ENCODE measurements at places on chromosomes 3 and 15.

- no peak for DNase-seq
These were observed 39.6 kb upstream of the TRAK1 start for GRCh38 chr3:42051384-42052131.

DNA sequence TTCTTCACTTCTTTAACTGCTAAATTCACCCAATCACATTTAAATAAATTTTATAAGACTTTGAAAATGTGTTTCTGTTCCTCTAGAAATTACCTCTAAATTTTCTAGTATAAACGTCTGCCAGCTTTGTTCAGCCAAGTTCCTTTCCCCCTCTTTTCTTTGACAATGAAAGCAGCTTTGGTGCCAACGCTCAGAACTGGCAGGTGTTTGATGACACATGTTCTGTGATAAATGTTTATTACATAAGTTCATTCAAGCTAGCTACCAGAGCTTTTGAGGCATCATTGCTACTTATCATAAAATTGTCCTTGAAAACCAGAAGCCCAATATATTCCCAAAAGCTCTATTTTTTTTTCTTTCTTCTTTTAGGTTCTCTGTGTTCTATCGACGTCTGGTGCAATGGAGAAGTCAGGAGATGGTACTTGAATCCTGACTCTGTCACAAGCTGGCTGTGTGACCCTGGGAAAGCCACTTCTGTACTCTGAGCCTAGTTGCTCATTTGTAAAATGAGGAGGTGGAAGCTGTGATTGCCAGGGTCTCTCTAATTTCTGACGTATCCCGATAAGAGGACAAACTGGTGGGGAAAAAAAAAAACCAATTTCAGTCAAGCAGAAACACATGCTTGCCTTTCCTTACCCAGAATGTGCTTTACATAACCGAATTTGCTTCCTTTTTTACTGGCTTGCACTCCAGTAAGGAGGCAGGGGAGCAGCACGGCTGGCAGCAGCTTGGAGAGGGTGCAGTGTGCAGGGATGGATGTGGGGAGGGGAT lies 187.1 kb upstream of the LPP start:
- no peak for DNase-seq

- DNase-seq, result no peak
These were observed 183.8 kb downstream of the NEK10 start for GRCh38 chr3:27185231-27185989.

DNA sequence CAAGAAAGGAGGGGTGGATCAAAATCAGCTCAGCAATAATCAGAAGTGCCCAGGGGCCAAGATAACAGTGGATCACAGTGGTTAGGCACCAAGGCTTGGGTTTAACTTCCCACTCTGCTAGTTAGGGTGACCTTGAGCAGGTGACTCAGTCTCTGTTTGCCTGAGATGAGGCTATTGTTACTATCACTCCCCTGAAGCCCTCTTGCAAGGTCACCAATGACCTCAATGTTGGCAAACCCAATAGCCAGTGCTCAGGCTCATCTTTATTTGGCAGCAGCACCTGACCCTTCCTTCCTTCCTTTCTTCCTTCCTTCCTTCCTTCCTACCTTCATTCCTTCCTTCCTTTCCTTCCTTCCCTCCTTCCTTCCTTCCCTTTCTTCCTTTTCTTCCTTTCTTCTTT lies 102.4 kb upstream of the HACD2 start:
- no peak for DNase-seq

GRCh38 chr3:69562020-69562419 lies 176.1 kb upstream of the FRMD4B start:
- DNase-seq, result no peak

- DNase-seq, result no peak
These were observed 8.7 kb downstream of the HACD2 start for GRCh38 chr3:123576122-123576521.

DNA sequence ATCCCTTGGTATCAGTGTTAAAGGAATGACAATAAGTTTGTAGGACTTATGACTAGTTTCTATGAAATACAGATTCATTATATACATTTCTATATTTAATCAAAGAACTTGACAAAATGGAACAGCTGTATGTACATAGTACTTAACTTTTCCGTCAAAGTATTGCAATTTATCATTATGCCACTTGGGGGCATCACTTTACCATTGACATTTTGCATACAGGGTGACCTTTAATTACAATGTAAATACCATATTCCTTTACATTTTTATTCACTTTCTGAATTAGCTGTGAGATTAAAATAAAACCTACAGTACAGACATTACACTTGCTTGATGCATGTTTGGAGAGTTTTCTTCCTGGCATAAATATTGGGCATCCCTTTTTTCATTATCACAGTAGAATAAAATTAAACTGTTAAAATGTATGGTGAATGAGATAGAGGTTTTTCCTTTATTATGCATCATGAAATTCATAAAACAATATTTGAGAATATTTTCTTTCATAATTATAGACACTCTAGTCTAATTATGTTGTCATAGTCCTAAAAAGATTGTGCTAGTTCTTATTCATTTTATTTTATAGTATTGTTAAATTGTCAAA lies 6.9 kb downstream of the NEK11 start:
- no peak for DNase-seq

DNA sequence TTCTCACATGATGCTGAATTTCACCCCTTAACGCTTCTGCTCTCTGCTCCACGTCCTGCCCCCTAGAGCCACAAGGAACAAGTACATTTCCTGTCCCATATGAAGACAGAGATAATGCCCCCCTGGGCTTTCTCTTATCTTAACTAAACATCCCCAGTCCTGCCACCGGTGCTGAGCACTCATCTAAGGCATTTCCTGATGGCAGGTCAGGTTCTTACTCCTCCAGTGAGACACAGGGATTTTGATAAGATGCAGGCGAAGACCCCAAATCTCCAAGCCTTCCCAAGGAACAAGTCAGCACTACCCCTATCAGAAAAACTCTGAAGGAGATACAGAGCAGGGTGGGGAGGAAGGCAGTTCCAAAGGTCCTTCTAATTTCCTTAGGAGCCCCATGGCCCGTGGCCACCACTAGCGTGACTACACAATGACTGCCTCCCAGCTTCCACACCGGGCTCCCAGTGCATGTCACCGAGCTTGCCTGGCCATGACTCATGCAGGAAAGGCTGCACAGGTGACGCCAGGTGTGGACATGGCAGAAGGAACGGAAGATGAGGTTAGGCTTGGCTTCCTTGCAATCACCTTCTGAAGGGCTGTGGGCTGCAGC lies 152.9 kb downstream of the XXYLT1 start:
- DNase-seq, result no peak

- no peak for DNase-seq
These were observed 48.9 kb downstream of the STT3B start for GRCh38 chr3:31581660-31582059.

- DNase-seq, result no peak
These were observed 544.7 kb downstream of the MECOM start for GRCh38 chr3:169118666-169119370.

- peak; percentile 77 for DNase-seq
These were observed 116.5 kb downstream of the LPP start for GRCh38 chr3:188270423-188270972.

DNA sequence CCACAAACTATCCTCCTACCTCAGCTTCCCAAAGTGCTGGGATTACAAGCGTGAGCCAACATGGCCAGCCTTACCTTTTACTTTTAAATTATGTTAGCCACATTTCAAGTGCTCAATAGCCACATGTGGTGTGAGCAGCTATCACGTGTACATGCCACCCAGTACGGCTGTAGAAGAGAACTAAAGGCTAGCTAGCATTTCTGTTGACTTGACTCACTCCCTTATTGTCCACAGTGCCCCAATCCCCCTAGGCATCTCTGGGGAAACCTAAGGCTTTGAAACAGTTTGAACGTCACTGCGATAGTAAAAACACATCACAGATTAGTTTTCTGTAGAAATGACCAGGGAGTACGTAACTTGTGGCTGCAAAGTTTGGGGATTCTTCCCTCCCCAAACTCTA lies 12.0 kb downstream of the C15orf40 start:
- DNase-seq, result no peak

- DNase-seq, result no peak
These were observed 243.9 kb downstream of the FAM43A start for GRCh38 chr3:194929578-194929960.

GRCh38 chr15:76764004-76764403 lies 141.1 kb downstream of the SCAPER start:
- DNase-seq, result no peak

All from BJ (cell line).